ENCODE measurements at places on chromosomes 11 and 22.

- DNase-seq, result no peak
Measured at GRCh38 chr11:115257270-115257669, 246.9 kb downstream of the CADM1 start.

GRCh38 chr11:1639102-1639620 lies 9.6 kb downstream of the KRTAP5-5 start:
- DNase-seq, result peak; percentile 98

GRCh38 chr11:16287630-16288280 lies 68.6 kb downstream of the SOX6 start:
- DNase-seq, result no peak

GRCh38 chr11:113637636-113638035 lies 68.5 kb downstream of the TMPRSS5 start:
- DNase-seq, result no peak

DNA sequence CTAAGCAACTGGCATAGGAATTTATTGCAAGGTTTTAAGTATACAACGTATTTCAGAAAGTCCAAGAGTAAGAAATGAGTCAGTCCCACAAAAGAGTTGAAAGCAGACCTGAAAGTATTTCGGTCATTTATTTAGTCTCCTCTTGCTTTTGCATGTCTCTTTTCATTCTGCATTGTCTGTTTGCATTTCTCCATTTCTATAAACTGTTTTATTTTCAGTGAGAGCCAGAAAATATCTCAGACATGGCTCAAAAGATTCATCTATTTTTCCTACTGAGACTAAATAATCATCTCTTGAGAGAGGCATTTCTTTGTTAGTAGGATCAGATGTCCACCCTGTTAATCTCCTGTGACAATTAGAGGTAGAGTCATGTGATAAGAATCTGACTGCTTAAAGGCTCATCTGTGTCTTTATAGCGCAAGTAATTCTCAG lies 219.1 kb upstream of the CCDC179 start:
- DNase-seq, result no peak

DNA sequence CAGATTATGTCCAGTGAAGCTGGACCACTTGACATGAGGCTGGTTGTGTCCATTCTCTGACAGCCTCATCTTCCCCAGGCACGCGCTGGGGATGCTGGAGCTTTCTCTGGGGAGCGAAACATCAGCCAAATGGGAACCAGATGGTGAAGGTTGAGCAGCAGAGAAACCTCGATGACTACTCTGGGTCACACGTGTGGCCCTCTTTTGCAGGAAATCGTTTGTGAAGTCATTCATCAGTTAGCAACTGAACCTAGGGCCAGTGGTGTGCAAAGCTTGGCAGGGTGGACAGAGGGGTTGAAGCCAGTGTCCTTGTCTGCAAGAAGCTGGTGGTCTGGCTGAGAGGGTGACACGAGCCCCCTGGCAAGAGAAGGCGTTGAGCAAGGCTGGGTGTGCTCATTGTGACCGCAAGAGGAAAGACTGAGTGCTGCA lies 109.8 kb downstream of the ZBTB16 start:
- no peak for DNase-seq

DNA sequence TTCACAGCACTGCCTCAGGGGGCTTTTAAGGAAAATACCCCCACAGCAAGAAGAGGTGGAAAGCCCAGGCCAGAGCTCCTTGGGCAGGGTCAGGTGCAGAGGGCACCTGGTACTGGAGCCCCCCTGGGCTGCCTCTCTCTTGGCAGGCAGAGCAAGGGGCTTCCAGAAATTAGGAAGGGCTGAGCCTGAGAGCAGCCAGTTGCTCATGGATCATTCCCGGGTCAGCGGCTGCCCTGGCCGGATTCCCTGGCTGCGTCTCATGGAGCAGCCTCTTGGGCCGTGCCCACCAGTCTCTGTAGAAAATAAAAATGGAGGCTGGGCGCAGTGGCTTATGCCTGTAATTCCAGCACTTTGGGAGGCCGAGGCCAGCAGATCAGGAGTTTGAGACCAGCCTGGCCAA lies 10.3 kb upstream of the OMP start:
- no peak for DNase-seq

- no peak for DNase-seq
Measured at GRCh38 chr22:42645938-42646568, 3.1 kb downstream of the CYB5R3 start.

DNA sequence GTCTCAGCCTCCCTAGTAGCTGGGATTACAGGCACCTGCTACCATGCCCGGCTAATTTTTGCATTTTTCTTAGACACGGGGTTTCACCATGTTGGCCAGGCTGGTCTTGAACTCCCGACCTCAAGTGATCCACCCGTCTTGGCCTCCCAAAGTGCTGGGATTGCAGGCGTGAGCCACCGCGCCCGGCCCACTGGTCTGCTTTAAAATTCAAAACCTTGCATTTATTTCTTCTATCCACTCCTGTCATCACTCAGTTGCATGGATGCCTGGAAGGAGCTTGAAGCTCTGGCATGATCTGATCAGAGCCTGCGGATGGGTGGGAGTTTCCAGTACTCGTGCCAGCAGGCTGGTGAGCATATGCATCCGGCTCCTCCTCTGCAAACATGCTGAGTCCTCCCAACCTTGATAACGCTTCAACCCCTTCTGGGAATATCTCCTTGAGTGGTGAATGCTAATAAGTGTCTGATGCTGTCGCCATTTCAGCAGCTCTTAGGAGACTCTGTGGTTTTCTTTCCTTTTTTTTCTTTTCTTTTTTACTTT lies 39.6 kb downstream of the UBASH3B start:
- no peak for DNase-seq

DNA sequence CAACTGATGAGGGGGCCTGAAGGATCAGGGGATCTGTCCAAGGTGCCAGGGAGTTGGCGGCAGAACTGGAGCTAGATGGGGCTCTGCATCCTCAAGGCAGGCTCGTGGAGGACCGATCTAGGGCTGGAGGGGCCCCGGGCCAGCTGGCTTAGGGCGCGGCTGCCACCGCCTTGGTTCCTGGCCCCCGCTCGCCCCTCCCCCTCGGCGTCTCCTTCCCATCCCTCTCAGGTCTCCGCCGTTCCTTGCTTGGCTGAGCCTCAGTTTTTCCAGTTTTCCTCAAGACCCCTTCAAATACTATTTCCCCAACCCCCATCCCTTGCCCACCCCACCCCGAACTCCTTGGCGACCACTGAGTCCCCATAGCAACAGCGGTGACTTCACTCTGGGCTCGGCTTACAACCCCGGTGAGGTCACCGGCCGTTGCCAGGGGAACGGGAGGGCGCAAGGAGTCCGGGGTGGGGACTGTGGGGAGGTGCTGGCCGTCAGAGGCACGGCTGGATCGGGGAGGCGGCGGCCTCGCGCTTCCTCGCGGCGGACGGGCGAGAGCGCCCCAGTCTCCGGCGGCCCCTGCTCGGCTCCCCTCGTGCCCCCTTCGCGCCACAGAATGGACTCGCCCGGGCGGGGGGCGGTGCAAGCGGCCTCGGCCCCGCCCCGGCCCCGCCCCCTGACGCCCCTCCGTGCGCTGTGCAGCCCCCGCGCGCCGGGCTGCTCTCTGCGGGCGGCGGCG lies 7.5 kb downstream of the FREY1 start:
- peak; percentile 83 for DNase-seq

- peak; percentile 37 for DNase-seq
Measured at GRCh38 chr11:123020968-123021367, 39.3 kb upstream of the BSX start.

- DNase-seq, result no peak
Measured at GRCh38 chr11:74820763-74821162, 72.1 kb downstream of the RNF169 start.

- DNase-seq, result no peak
Measured at GRCh38 chr11:17021511-17021910, 7.3 kb upstream of the PLEKHA7 start.

DNA sequence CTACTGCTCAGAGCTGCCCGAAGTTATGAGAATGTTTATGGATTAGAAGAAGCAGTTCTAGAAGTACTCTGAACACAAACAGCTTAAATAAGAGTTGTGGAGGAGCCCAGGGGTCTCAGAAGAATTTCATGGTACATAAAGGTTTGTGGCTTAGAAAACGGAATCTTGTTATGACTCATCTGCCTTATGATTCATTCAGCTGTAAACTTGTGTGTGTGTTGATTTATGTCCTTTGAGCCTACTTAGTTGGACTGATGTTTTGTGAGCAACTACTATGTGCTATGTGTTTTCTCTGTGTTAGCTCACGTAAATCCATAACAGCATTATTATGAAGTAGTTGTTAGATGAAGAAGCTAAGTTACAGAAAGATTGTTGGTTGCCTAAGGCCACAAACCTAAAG lies 203.7 kb downstream of the PGR start:
- no peak for DNase-seq

- DNase-seq, result no peak
Measured at GRCh38 chr11:108713076-108713790, 48.4 kb downstream of the DDX10 start.

DNA sequence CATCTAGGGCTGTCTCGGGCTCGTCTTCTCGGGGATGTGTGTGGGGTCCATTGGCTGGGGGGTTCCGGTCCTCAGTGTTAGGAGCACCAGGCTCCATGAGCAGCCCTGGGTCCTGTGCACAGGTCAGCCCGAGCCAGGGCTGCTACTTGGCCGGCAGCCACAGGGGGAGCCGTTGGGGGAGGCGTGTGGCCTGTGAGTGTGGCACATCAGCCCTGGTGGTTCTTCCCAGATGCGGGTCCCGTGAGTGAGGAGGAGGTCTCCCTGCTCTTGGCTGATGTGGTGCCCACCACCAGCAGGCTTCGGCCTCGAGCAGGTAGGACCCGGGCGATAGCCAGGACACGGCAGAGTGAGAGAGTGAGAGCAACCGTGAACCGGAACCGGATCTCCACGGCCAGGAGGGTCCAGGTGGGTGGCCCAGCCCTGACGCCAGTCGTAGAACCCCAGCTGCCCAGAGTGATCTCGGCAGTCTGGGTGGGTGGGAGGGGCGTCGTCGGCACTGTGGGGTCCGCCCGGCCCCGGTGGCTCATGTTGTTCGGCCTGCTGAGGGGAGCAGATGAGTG lies 18.5 kb downstream of the IRF7 start:
- no peak for DNase-seq

GRCh38 chr22:40838486-40838885 lies 18.0 kb downstream of the ST13 start:
- DNase-seq, result no peak

DNA sequence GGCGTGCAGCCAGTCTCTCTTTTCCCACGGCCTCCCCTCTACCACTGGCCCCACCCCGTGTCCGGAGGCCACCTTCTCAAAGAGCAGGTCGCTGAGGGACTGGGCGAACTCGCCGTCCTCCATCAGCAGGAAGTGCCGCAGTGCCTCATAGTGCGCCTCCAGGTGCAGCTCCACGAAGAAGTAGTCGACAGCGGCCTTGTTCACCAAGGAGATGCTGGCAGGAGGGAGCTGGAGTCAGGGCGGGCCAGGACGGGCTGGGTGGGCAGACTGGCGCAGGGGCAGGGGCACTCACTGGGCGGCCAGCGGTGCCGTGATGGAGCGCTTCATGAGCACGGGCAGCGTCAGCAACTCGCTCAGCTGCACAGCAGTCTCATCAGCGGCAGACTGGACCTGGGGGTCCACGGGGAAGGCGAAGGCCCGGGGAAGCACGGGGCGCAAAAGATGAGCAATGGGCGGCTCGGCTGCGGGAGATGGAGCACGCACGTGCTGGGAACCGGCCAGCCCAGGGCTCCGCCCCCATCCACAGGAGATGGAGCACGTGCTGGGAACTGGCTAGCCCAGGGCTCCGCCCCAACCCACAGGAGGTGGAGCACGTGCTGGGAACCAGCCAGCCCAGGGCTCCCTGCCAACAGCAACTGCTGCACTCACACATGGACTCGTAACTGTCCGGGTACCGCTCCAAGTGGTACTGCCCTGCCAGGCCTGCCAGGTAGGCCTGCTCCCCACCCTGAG lies 18.4 kb downstream of the SELENOO start:
- peak; percentile 63 for DNase-seq

DNA sequence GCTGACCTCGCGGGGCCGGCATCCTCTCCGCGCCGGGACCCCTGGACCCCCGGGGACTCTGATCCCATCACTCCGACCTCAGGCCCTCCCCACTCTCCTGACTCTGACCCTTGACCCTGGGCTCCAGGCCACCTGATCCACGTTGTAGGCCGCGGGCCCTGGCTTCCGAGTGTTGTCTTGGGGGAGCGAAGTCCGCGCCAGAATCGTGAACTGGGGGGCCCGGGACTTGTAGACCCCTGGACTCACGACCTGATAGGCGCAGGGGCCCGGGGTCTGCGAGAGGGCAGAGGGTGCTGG lies 716 bp upstream of the TYMP start:
- DNase-seq, result no peak

DNA sequence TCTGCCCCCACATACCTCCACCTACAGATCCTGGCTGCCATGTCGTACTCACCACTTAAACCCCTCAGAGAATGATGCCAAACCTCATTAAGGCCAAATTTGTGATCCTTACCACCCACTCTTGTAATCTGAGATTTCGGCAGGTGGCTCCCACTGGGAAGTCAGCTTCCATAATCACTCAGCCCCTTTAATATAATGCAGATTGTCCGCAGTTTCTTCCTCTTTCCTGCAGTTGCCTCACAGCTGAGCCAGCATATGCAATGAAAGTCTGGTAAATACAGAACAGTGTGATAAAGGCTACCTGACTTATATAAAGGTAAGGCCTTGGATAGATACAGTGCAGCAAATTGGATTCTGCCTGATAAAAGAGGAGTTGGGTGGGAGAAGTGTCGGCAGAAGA lies 515.2 kb upstream of the TENM4 start:
- DNase-seq, result no peak

DNA sequence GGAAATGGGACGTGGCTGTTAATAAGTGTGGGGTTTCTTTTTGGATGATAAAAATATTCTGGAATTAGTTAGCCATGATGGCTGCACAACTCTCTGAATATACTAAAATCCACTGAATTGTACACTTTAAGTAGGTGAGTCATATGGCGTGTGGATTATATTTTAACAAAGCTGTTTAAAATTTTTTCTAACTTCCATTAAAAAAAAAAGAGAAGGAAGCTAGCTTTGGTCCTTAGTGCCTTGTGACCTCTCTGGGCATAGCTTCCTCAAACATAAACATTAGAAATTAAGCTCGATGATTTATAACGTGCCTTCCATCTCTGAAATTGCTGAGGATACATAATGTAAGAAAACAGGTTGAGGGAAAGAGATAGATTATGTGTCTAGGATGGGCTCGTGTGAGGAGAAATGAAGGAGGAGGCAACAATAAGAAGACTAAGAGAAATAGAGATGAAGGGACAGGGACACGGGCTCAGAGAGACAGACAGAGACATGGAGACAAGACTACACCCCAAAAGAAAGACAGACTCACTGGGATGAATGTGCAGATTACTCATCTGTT lies 20.0 kb downstream of the IRAG1 start:
- DNase-seq, result no peak
